ENCODE measurements at places on chromosomes 5 and 9.

- no peak for DNase-seq
Measured at GRCh38 chr5:92890841-92891244, 690.2 kb downstream of the NR2F1-AS1 start.

DNA sequence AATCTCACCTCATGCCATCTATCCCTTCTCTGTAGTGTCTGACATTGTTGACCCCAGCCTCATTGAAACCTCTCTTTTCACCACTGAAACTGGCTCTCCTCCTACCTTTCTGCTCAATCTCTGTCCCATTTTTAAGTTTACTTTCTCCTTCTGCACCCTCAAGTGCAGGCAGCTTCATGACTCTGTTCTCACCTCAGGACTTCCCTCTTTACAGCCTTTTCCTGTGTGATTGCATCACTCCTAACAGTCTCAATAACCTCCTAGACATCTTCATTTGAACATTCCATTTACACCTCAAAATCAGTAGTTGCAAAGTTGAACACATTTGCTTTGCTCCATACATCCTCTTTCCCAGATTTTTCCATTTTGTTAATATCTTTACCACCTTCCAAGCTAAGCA, 172.1 kb downstream of the RASEF start:
- no peak for DNase-seq

DNA sequence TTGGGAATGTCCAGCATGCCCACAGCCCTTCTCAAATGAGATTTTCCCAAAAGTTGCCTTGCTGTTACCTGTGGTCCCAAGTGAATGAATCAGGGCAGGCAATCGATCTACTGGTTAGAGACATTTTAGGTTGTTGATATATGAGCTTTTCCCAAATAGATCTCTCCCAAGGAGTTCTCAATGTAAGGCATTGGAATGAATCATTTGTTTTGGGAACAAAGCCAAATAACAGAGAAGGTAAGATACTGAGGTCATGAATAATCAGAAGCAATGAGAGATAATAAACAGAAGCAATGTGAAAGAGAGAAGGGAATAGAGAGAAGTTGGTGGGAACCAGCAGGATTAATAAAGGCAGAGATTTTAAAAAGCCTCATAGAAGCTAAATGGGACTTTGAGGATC, 93.6 kb upstream of the FER start:
- DNase-seq = no peak

GRCh38 chr9:21965401-21965951, 28.7 kb downstream of the CDKN2A start:
- DNase-seq = no peak

- no peak for DNase-seq
Measured at GRCh38 chr5:76893294-76893693, 43.5 kb downstream of the S100Z start.

GRCh38 chr5:136034492-136034891, 5.7 kb downstream of the TGFBI start:
- no peak for DNase-seq

DNA sequence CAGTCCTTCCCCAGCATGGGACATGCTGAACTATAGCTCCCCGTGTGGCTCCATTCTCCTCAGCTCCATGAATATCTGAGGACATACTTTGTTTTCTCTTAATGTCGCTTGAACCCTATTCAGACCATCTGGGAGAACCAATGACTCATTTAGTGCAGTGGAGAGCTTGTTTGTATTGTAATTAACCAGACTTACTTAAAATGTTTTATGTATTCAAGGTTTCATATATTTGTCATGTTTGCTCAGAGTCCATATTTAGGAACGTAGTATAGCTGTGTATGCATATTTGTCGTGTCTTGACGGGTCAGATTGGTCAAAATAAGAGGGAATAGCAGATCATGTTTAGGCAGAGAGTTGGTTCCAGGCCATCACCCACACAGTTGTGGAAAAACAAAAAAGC, 150.1 kb upstream of the NTRK2 start:
- no peak for DNase-seq

DNA sequence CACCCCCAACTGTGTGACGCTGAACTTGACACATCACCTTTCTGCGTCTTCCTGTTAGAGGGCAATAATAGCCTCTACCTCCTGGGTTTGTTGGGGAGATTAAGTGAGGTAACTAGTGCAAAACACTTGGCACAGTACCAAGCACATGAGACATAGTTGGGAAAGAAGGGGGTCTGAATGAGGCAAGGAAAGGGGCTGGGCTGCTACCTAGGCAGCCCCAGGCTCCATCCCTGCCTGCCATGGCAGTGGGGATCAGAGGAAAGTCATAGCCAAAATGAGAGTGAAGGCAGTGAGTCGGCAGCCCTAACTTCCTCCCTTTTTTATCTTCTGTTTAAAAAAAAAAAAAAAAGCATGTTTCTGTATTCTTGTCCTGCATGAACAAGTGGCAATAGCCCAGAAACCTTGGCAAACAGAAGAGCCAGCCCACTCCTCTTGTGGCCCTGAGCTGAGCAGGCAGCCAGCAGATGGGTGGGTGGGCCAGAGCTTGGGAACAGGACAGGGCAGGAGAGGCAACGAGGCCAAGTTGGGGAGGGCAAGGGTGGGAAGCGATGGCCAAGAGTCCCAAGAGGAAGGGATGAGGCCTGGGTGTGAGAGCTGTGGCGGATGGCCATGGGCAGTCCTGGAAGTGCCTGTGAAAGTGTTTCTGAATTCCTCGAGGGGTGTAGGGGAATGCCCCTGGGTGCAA, 11.4 kb downstream of the CAMK2A start:
- DNase-seq = no peak

Measured in stimulated activated CD8-positive, alpha-beta memory T cell treated with anti-CD3 and anti-CD28 coated beads, Interleukin-2, amount 100 ng/mL, for 1 hour (primary cell).